ENCODE measurements at places on chromosomes 12 and 14.

DNA sequence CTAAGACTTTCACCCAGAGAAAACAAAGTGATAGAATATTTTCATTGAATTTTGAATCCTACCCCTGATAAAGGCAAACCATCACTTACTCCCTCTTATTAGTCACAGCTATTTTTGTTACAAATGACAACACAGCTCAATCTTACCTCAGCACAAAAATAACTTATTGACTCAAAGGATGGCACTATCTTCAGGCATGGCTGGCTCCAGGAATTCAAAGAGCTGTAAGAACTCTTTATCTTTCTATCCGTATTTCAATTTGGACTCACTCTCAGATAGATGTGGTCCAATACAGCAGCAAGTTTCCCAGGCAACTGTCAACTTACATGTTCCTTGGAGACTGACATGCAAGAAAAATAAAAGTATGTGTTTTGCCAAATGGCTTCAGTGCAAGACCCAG is 709.4 kb upstream of the MDGA2 start:
- DNase-seq: no peak

- no peak for DNase-seq
Measured at GRCh38 chr12:121120323-121120722, 12.4 kb upstream of the P2RX7 start.

GRCh38 chr12:66107451-66107915 is 23.1 kb downstream of the LLPH start:
- DNase-seq: peak; percentile 60

DNA sequence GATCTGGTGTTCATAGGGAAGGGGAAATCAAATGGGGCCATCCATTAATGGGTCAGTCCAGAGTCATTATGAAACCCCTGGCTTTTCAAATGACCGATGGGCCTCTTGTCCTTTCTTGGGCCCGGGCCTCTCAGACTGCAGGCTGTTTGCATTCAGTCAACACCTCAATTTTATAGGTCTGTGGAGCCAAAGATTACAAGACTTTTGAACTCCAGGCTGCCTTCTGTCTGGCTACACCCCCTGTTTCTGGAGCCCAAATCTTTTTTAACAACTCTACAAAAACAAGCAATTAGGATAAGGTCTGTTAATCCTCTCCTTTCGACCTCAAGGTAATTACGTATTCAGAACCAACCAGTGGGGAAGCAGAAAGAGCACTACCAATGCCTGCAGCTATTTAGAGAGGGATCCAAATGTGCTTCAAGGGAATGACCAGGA is 35.6 kb downstream of the DUSP6 start:
- no peak for DNase-seq

DNA sequence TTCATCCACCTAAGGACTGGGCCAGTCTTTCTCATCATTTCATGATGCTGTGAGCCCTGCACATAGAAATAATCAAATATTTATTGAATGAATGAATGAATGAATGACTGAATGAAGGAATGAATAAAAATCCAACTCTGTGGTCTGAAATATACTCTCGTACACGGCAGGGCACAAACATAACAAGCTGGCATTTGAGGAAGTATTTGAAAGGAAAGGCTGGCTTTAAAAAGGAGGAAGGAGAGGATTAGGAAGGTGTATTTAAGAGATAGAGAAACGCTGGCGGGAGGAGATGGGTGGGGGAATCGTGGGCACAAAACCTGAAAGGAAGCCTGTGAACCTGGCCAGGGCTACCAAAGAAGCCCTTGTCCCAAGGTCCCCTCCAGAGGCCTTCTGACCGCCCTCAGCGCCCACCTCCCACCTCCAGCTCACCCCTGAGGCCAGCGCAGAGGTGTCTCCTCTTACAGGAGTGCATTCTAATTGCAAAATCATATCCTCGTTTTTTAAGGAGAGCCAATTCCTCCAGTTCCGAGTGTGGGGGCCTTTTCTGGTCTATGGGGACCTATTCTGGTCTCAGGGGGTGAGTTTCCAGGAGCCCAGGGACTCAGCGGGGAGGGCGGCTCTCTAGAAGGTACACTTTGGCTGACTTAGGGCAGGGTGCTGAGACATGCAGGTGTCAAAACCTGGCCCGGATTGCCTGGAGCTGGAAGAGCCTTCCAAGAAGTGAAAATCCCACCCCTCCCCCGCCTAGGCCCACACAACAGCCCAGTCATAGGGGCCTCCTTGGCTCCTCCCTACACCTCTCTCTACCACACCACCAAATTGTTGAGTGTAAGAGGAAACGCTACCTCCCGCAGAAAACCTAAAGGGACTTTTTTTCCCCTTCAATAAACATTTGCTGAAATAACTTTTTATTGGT is 8.7 kb upstream of the JDP2 start:
- no peak for DNase-seq

DNA sequence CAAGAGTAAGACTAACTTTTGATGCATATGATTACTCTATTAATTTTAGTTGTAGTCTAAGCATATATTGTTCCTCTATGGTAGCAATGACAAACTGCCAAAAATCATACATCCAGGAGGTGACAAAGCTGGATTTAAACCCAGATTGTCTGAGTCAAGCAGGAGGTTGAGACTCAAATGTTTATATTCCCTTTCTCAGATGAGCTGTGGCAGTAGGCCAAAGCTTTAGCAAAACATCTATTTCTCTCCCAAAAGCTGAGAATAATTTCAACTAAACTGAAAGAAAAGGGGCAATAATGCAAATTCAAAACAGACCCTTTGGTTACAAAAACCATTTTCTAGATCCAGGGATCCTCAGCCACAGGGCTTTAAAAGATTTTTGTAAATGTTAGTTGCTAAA is 173.6 kb downstream of the SEC23A start:
- no peak for DNase-seq

GRCh38 chr14:28584951-28585350 is 181.6 kb upstream of the FOXG1 start:
- no peak for DNase-seq

- no peak for DNase-seq
Measured at GRCh38 chr12:113007166-113007565, 28.8 kb downstream of the OAS2 start.

- DNase-seq: no peak
Measured at GRCh38 chr12:94504386-94504785, 44.7 kb upstream of the CEP83 start.

DNA sequence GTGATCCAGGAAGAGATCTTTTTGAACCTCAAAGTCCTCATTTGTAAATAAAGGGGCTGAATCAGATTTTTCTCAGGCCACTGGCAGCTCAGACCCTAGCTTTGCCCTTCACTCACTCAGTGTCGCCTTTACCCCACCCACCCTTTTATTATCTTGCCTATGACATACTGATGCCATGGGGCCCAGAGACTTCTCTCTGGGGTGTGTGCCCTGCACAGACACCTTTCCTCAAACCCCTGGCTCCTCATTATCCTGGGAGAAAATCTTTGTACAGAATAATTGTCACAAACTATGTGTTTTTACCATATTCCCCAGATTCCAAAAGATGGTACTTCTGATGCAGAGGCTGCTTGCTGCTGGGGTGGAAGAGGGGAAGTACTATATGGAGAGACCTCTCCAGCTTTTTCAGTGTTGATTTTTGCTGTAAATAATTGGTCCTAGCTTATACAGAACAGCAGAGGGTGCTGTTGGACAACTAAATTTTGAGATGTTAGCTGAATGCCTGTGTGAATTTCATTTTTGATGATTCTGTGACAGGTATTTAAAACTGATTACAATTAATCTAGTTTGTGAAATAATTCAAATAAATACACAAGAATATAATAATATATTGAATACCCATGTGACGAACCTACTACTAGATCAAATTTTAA is 53.9 kb upstream of the DCD start:
- DNase-seq: peak; percentile 4

GRCh38 chr14:81589381-81590065 is 55.9 kb upstream of the SEL1L start:
- no peak for DNase-seq

DNA sequence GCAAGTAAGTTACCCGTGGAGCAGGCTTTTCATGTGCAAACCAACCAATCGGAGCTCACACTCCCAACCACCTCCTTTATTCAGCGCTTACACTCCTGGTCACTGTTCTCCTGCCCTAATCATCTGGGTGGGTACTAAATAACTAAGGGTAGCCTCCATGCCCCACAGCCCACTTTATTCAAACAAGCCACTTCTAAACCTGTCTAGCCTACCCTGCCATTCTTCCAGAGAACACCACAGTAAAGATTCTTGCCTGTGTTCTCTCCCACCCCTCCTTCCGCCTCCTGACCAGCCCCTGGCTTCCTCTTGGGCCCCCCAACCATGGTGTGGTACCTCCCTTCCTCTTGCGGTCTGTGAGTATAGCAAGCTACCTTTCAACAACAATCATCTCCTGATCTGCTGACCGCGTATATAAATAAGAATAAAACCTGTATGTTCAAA is 581.9 kb downstream of the VRK1 start:
- DNase-seq: no peak

All from NCI-H526 treated with DMSO at 0.1 percent for 48 hours (cell line).